Chondrocyte (in vitro differentiated cells): ENCODE measurements at places on chromosomes 7 and 10.

GRCh38 chr10:123998197-123999141, 94.9 kb downstream of the CHST15 start:
- peak; percentile 48 for DNase-seq

GRCh38 chr7:26700386-26700785, 164.0 kb downstream of the SKAP2 start:
- DNase-seq, result no peak

DNA sequence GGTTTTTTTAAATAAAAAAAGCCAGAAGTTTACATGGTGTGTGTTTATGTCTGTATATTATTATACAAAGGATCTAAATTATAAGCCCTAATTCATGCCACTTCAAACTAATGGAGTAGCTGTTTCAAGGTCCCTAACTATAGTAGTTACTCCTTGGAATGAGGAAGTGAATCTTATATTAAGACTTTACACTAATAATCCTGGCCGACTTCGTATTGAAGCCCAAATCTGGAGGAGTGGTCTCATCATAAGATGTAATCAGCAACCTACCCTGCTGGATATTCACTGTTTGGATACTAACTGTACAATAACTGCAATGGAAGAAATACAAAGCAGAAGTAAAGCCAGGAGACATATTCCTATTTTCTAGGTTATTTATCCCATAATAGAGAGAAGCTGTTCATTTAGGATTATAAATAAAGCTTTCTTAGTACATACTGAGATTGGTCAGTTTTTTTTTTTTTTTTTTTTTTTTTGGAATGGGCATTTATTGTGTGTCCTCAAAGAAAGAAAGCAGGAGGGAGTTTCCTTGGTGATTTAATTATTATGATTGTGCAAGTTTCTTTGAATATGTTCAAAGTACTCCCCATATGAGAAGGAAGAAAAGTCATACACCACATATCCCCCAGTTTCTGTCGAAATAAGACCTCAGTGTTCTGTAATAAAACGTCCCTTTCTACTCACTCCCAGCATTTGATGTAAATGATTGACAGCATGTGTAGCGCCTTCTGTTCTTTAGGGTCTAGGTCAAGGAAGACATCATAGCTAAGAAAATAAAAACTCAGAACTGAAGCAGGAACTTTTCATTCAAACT, 397.8 kb downstream of the EXOC4 start:
- no peak for DNase-seq

DNA sequence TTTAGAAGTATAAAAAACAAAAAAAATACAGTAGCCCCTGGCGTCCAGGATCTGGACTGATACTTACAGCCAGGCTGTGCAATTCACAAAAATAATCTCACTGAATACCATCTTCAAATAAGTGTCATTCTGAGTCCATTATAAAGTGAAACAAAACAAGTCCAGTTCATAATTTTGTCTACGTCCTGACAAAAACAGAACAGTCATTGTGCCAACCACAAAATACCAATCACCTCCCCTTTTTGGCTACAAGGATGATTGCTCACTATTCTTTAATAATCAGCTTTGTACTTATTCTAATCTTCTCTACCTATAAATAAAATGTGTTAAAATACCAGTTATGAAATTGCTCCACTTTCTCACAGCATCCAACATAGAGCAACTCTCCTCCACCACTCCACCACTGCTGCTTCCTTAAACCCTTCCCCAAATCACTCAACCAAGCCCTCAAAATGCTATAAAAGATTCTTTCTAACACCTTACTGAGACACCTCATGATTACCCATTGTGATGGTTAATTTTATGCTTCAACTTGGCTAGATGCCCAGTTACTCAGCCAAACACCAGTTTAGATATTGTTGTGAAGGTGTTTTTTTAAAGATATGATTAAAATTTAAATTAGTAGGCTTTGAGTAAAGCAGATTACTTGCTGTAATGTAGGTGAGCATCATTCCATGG, 479.8 kb upstream of the SEMA3A start:
- no peak for DNase-seq

DNA sequence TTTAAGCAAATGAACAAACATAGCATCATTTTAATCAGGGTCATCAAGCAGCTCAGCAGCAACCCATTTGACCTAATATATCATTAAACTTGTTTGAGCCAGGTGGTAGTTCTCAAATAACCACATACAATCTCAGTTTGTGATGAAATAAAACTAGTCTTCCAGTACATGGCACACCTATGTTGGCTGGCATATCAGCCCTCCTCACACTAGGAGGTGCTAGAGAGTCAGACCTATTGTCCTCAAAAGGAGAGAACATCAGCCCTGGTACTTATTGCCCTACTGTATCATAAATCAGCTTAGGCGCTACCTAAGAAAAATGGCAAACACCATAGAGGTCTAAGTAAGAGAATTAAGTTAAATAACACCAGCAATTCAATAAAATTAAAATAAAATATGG, 81.7 kb downstream of the CABCOCO1 start:
- DNase-seq, result no peak
